Chondrocyte (in vitro differentiated cells): ENCODE measurements at places on chromosomes 4 and X. TPM values are rescaled to one million over a fixed set of nuclear protein-coding genes. Genes with fewer than 3 reads are reported as not detected.

The HS3ST1 gene
- total RNA-seq, result not detected in 3 replicates

The RHOXF2B gene
- total RNA-seq, result not detected in 3 replicates

The CXCL5 gene
- 0.22 TPM in 1 of 3 replicates, not detected in the others for total RNA-seq

The F11 gene
- not detected in 3 replicates for total RNA-seq

The TMEM271 gene
- total RNA-seq, result not detected in 3 replicates

The SORCS2 gene
- total RNA-seq, result 9.4 to 21.7 TPM (median 10.9 TPM) in 3 replicates

The SPANXB1 gene
- total RNA-seq, result not detected in 3 replicates

The SPANXN4 gene
- total RNA-seq, result not detected in 3 replicates

The PROM1 gene
- total RNA-seq, result 0.10 TPM in 1 of 3 replicates, not detected in the others

The CPEB2 gene
- total RNA-seq, result 35.4 to 47.0 TPM (median 38.7 TPM) in 3 replicates
